ENCODE measurements at places on chromosomes 16 and 17.

DNA sequence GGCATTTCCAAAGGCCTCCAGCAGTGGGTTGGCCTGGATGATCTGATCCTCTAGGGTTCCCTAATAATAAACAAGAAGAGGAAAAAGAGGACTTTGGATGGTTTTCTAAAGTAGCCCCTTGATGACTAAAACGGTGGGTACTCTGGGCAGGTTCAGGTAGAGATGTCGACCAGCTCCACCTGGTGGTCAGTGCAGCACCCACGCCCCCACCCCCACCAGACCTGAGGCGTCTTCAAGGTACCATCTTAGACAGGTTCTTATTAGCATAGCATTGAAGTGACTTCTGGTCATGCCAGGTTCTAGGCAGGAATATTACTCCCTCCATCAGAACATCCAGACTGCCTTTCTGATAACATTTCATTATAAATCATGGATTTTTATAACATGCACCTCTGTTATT lies 15.0 kb downstream of the MYH13 start:
- no peak for DNase-seq

GRCh38 chr16:10558746-10559641 lies 21.4 kb downstream of the EMP2 start:
- DNase-seq, result no peak

DNA sequence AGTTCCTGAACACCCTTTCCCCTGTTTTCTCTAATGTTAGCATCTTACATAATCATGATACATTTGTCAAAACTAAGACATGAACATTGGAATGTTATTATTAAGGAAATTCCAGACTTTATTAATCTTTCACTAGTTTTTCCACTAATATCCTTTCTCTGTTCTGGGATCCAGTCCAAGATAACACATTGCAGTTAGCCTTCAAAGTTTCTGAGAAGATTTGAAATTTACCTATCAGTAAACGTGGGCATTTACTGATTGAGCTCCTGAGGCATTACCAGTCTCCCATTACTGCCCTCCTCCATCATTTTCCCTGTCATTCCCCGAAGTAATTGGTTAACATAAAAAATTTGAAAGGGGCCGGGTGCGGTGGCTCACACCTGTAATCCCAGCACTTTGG lies 5.7 kb upstream of the CD300LG start:
- no peak for DNase-seq

DNA sequence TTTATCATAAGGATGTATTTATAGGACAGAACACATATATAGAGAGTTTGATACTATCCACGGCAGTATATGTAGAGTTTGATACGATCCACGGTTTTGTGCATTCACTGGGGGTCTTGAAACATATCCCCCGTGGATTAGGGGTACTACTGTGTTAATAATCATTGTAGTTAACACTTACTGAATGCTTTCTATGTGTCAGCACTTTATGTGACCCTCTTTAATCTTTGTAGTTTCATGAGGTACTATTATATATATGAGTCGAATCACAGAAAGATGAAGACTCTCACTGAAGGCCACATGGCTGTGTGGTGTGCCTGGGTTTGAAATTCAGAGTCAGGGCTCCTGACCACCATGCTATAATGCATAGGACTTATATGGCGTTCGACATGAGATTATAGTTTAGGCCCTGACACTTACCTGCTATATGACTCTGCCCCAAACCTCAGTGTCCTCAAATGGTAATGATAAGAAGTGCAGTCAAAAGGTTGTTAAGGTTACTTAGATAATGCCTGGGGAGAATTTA lies 4.3 kb upstream of the HEATR6 start:
- DNase-seq, result no peak

- no peak for DNase-seq
Observed at GRCh38 chr17:46889519-46889918, 33.4 kb upstream of the GOSR2 start.

GRCh38 chr16:35142809-35143192 lies 1683.4 kb downstream of the TP53TG3F start:
- no peak for DNase-seq

DNA sequence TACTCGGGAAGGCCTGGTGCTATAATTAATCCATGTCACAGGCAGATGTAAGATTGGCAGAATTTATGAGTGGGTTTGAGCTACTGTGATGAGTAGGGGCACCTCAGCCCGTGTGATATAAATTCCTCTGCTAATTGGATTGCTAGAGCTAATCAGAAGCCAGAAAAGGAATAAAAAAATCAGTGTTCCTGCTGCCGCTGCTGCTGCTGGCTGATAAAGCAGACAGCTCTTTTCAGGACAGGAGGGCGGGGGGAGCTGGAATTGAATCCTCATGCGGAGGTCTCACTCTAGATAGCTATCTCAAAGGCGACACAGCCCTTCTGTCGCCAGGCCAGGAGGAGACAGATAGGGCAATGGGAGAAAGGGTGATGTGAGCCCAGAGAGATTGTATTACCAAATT lies 182.7 kb upstream of the ZFHX3 start:
- no peak for DNase-seq

DNA sequence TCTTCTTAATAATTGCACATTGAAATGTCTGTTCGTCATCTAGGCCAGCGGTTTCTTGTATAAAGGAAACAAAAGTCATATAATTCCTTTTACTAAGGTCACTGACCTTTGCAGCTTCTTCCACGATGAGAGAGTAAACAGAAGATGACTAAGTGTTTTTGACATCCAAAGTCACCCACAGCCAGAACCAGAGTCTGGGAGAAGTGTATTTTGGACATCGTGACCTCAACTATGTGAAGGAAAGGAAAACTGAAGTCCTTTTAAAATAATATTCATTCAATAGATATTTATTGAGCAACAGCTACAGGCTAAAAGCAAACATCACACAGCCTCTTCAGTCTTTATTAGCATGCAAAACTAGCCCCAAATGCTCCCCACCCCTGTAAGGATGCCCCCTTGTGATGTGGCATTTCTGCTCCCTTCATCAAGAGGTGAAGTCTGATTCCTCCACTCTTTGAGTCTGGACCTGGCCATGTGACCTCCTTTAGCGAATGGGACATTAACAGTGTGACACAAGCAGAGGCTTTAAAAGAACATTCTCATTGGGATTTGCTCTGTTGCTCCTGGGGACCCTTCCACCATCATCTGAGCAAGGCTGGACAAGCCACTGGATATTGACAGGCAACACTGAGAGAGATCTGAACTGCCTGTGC lies 8.1 kb upstream of the PMP22 start:
- DNase-seq, result no peak

- peak; percentile 25 for DNase-seq
Observed at GRCh38 chr17:39239640-39240314, 14.0 kb upstream of the STAC2 start.

GRCh38 chr17:48754500-48755261 lies 26.1 kb upstream of the HOXB13 start:
- no peak for DNase-seq

DNA sequence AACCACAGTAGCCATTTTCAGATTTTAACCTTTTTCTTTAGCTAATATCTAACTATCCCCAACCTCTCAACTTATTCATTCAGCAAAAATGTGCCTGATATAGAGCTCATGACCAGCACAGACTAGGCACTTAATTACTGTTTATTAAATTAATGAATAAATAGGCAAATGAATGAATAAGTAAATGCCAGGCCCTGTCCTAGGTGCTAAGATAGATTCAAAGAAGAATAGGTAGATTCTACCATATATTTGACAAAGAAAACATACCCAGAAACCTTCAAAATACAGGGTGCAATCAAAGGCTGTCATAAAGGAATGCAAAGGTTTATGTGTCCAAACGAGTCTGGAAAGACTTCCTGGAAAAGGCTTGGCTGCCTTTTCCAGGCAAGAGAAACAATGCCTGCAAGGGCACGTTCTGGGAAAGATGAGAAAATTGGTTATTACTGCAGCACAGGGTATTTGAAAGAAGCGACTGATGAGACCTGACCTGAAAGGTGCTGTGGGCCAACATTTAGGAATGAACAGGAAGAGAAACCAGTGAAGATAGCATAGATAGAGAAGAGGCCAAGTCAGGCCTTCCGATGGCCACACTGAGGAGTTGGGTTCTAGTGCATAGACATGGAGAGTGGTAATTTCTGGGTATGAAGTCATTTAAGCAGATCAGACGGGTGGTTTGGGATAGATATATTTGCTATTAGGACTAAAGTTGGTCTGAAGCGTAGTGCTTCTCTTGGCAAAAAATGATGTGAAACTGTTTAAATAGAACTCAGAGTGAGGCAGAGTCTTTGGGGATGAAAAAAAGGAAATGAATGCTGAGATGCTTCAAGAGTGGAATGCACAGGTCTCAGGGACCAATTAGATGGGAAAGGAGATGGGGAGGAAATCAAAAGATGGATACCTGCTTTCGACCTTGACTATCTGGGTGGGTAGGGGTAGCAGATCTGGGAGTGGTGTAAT lies 11.4 kb upstream of the CCL2 start:
- DNase-seq, result no peak

GRCh38 chr16:27127308-27127707 lies 60.6 kb downstream of the C16orf82 start:
- DNase-seq, result no peak

DNA sequence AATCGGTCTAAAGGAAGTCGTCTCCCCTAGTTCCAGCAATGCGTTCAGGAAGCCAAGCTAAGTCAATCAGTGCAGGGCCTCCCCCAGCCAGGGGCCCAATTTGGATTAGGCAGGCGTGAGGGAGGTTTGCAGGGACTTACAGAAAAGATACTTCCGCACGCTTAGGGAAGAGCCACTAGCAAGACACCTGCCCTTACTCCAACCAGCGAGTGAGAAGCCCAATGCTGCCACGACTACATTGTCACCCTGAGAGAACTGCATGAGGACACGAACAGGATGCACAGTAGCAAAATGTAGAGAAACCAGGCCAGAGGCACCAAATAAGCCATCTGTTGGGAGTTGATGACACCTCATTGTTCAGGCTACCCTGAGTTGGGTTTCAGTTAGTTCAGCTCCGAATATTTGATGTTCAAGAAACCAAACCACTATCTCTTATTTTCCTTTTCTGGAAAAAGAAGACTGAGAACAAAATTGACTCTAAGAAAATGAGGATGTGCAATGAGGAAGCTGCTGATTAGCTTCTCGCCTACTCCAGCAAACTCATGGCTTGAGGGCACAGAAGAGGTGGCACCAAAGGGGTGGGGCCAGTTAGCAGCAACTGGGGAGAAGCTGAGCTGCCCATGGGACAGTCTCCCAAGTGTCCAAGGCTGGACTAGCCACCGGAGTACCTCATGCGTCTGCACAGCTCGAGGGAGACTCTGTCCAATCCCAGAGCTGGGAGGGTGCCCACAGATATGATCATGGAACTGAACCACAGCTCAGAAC lies 29.3 kb downstream of the TK2 start:
- no peak for DNase-seq

DNA sequence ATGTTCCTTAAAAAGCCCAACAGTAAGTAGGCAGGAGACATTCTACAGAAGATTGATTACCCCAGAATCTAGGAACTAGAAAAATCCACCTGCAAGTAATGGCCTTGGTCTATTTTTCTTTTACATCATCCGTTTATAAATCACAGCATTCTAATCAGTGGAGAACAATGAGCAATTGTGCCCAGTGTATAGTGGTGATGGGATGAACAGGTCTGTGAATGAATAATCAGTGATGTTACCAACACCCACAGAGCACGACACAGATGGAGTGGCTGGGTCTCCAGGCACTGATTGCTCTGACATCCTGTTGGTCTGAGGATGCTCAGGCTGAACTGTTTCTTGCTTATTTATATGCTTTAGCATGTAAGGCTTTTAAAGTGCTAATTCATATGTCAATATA lies 1251.2 kb upstream of the CDH8 start:
- no peak for DNase-seq

DNA sequence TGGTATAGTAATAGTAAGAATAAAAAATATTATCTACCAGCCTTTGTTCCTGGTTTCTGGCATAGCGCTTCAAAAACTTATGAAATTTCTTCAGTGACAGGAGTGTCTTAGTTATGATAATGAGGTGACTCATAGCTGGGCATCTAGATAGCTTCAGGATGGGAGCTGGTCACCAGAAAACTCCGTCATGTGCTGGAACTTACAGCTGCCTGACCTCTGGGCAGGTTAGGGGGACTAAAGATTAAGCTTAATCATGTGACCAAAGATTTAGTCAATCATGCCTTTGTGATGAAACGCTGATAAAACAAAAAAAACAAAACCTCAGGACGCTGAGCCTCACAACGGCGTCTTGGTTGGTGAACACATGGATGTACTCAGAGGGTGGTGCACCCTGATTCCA lies 154.2 kb downstream of the MYO1D start:
- no peak for DNase-seq

GRCh38 chr17:2025622-2026309 lies 632 bp upstream of the RTN4RL1 start:
- no peak for DNase-seq

DNA sequence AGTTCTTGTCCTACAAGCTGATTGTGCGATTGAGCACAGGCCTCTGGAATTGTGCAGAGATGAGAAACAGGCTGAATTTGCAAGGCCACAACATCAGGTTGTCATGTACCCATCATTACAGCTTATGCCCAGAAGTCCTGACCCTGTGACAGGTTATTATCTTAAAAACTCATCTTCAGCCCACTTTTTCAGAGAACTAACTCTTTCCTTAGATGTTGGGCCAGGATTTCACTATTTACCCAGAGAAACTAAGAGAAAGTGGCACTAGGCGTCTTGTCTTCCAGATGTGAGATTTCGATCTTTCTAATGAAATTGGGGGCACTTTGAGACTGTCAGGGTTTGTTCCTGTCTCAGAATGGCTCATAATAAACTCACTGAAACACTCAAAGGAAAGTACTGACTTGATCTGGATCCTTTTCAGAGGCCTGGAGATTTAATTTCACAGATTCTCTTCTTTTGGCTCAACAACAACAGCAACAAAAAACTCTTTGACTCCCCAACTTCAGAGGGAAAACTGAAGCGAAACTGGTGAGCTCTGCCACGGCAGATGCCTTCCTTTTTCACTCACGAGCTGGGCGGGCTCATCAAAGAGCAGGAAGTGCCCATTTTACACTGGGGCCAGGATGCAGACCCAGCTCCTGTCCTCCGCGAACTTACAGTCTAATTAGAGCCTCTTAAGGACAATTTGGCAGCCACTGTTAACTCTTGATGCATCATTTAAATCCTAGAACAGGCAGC lies 17.7 kb upstream of the SLC12A3 start:
- no peak for DNase-seq

DNA sequence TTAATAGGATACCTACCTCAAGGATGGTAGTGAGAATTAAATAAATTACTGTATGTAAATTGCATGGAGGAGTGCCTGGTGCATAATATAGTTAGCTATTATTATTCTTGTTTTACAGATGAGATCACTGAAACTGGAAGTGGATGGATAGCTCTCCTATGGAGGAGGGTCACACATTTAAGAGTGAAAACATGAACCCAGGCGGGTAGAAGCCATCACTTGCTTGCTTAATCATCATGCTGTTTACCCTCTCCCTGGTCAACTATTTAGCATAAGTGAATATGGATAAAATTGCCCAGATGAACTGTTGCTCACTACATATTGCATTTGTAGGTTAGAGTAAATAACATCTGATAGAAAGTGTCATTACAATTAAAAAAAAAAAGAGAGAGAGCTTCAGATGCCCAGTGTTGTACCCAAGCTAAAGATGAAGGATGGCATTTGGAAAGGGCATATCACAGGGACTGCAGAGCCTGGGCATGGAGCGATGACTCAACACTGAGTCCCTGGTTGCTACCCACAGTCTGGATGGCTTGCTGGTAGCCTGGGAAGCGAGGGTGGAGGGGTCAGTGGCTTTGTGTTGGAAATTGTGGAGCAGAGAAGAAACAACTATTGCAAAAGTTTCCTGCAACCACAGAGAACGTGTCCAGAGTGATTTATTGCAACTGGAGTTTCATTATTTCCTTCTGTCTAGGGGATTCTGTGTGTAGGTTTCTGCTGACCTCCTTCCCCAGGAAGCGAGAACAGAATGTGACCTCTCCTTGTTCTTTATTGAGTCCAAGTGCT lies 414.4 kb downstream of the SHISA9 start:
- no peak for DNase-seq
